ENCODE measurements at places on chromosomes 12 and 14.
A peak's percentile ranks its signal among the peaks of the same experiment; 100 is the strongest.

DNA sequence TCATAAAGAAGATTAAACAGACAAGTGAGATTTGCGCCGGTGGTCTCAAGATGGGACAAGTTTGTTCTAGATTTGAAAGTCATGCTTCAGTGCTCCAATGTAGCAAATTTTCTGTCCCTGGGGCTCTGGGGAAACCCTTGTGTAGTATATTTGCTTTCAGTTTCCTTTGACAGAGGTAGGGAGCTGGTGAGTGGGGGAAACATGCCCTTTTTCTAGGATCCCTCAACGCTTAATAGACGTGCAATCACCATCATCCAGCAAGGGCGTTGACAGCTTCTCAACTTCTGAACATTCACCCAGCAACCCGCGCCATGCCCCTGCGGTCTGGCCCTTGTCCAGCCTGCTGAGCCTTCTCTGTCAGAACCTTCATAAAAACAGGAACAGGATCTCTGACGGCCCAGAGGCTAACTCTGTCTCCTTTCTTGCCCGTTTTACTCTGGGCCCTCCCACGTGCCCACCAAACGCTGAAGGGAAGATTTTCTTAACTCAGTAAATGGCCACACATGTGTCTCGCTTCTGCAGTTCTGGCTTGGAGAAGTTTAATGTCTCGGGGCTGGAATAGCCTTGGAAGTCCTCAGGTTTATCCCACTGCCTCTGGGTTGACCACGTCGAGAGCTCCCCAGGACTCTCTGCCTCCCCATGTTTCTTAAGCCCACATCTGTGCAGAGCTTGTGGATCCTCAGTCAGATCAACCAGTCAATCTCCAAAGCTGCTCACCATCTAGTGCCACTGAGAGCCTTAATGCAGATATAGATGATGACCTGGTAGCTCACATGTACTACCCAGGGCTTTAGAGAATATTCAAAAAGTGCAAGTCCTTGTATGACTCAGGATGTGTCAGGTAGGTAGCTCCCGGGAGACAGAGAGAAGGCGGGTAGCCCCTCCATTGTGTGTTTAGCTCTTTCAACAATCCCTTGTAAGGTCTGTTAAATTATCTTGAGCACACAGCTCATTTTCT, 58.1 kb upstream of the CCND2 start:
- no peak for DNase-seq

GRCh38 chr12:108119126-108119973, 9.7 kb upstream of the WSCD2 start:
- DNase-seq, result no peak

DNA sequence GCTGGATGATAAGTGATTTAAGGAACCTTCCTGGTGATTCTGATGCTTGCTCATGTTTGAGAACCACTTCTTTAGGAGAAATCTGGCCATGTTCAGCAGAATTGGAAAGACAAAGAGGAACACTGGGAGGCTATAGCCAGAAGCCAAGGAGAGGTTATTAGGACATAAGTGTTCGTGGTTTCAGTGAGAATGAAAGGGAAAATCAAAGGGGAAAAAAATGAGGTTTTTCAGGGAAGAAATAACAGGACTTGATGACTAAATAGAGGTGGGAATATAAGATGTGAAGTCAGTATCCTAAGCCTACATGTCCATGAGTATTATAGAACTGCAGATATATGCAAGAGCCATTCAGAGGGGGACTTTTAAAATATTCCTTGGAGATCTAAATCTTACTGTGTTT, 95.6 kb downstream of the DAAM1 start:
- DNase-seq, result no peak

DNA sequence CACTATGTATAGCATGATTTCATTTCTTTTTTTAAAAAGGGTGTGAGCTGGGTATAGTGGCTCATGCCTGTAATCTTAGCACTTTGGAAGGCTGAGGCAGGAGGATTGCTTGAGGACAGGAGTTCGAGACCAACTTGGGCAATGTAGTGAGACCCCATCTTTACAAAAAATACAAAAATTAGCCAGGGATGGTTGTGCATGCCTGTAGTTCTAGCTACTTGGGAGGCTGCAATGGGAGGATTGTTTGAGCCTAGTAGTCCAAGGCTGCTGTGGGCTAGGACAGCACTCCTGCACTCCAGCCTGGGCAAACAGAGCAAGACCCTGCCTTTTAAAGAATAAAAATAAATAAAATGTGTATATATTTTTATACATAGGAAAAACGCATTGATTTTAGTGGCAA, 43.0 kb downstream of the DIP2B start:
- DNase-seq, result no peak

- DNase-seq, result no peak
Measured at GRCh38 chr14:39406560-39406959, 25.7 kb downstream of the FBXO33 start.

DNA sequence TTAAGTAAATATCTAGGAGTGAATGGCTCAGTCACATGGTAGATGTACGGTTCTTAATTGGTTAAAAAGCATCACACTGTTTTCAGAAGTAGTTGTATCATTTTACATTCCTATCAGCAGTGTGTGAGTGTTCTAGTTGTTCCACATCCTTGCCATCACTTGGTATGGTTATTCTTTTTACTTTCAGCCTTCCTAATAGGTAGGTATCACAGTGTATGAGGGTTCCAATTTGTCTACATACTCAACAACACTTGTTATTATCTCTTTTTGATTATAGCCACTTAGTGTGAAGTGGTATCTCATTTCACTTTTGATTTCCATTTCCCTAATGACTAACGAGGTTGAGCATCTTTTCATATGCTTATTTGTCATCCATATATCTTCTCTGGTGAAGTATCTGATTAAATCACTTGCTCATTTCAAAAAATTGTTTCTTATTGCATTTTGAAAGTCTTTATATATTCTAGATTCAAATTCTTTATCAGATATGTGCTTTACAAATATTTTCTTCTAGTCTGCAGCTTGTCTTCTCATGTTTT, 3.5 kb upstream of the SPRYD3 start:
- DNase-seq, result no peak

DNA sequence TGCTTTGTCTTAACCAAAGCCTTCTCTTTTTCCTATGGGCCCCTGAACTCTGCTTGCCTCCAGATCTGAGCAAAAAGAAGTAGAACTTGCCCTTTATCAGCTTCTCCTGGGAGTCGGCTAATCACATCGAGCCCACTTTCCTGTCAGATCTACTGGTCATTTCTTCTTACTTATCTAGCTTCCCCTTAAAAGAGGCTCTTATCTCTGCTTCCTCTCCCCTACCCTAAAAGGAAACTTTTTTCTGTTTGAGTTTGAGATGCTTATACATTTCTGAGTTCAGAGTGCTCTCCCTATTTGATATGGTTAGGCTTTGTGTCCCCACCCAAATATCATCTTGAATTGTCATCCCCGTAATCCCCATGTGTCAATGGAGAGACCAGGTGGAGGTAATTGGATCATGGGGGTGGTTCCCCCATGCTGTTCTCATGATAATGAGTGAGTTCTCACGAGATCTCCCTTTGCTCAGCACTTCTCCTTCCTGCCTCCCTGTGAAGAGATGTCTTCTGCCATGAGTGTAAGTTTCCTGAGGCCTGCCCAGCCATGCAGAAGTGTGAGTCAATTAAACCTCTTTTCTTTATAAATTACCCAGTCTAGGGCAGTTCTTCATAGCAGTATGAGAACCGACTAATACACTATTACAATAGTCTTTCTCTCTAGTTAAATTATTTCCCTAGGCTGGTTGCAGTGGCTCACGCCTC, 114.7 kb upstream of the AMN1 start:
- no peak for DNase-seq

DNA sequence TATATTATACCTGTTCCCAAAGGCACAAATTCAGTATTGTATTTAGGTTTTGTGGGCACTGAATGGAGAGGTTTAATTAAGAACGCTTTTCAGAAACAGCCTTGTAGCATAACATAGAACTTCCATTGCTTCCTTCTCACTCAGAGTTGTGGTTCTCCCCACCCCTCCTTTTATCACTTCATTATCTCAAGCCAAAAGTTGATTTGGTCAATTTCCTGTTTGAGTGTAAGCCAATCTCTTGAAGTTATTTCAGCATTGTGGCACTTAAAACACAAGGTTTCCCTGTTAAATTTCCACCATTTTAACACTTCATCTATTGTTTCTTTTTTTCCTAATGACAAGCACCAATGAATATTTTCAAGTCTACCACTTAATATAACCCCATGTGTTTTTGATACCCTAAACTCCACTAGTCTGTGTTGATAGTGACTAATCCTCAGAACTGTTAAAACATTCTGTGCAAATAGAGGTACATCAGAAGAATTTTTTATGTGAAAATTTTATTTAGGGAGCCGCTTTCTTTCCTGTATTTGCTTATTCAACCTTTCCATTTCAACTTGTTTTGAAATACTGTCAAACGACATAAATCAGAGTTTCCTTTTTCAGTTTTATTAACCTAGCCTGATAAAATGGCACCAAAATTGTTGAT, 340.1 kb downstream of the BCAT1 start:
- no peak for DNase-seq

- no peak for DNase-seq
Measured at GRCh38 chr12:47206450-47207339, 126.9 kb upstream of the AMIGO2 start.

- no peak for DNase-seq
Measured at GRCh38 chr14:93207468-93208308, 632 bp downstream of the UBR7 start.

DNA sequence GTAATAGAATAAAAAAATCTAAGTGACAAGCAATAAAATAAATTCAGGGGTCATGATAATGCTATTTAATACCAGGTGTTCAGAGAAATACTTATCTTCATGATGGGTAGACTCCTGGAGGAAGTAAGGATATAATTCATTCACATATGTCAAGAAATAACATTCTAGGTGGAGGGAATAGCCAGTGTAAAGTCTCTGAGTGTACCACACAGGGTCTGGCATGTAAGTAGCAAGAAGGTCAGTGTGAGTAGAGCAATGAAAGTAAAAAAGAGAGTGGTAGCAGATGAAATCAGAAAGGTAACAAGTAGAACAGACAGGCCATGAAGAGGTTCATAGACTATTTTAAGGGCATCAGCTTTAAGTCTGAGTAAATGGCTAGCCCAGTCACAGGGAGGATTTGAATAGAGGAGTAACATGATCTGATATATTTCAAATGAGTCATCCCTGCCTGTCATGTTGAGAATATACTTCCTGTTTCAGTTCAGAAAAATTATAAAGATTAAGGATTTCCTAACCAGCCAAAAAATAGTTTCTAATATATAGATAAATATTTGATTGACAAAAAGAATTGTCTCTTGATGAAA, 519.9 kb downstream of the C12orf50 start:
- peak; percentile 21 for DNase-seq

GRCh38 chr12:12722435-12723148, 5.4 kb downstream of the CDKN1B start:
- no peak for DNase-seq

DNA sequence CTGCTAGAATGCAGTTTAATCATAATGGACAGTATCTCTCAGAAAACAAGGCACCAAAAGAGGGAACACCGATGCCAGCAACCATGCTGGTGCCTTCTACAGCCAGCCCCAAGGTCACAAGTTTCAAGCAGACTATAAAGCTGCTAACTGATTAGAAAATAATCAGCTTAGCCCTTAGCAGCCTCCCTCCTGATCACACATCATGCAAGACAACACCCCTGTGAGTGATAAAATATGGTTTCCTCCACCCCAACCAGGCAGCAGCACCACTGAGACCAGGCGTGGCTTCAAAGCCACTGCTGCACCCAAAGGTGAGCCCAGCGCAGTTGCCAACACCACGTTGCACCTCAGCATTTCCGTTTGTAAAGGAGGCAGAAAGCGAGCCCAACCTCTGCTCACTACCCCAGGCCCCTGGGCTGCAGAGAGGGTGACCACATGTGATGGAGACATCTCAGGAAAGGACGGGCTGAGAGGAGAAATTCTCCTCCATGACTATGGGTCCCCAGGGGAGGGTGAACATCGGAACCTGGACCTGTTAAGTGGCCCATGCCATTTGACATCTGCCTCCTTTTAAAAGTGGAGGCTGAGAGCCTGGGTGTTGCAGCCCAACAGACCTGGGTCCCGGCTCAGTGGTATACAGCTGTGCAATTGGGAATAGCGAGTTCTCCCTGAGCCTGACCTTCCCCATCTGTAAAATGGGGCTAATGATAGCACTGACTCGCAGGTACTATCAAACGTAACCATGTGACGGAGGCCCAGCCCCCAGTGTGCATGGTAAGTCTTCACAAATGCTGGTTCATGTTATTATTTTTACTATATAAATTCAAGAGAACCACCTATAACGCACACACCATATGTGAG, 11.5 kb downstream of the ZFP36L1 start:
- no peak for DNase-seq

DNA sequence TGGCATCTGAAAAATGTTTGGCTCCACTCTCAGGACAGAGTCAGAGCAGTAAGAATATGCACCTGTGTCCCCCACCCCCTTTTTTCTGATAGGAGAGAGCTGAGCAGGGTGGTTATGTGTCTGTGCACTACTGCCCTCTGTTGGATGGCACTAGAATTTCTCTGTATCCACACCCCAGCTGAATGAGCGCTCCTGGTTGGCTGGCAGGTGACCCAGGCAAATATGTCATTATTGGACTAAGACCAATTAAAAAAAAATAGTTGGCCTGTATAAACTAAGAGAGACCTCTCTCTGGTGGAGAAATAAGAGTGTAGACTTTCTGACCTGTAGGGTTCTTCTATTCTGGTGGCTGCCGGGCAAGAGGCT, 107.0 kb downstream of the PTCSC3 start:
- no peak for DNase-seq

GRCh38 chr14:94897082-94897481, 127.2 kb upstream of the GSC start:
- no peak for DNase-seq

DNA sequence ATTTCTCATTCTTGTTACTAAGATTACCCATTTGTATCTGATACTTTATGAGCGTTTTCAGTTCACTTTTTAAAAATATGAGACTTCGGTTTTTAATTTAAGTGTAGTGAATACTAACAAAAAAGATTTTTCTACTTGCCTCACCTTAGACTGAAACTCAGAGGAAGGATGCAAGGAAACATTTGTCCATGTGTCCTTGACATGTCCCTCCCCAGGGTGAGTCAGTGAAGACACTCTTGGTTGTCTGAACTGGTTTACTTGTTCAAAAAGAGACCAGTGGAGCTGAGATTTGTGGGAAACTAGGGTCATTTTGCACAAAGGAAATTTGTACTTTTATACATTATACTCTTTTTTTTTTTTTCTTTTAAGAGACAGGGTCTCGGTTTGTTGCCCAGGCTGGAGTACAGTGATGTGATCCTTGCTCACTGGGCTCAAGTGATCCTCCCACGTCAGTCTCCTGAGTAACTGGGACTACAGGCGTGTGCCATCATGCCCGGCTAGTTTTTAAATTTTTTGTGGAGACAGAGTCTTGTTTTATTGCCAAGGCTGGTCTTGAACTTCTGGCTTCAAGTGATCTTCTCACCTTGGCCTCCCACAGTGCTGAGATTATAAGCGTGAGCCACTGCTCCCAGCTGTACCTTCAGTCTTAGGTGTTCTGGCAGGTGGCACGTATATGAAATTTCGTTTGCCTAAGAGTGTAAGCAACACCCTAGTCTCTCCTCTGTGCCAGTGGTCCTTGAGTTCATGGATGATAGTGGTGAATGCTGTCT, 56.7 kb downstream of the PPFIBP1 start:
- DNase-seq, result no peak

GRCh38 chr12:12486661-12487240, 75.9 kb downstream of the DUSP16 start:
- no peak for DNase-seq
